MG63 (cell line): ENCODE measurements at places on chromosomes 2 and 18. TPM values are rescaled to one million over a fixed set of nuclear protein-coding genes. Genes with fewer than 3 reads are reported as not detected.

- DNase-seq, result no peak
Observed at GRCh38 chr2:186576614-186577013, 13.2 kb upstream of the ITGAV start.

- DNase-seq, result no peak
Observed at GRCh38 chr2:176581557-176582165, 312.4 kb downstream of the MTX2 start.

GRCh38 chr2:97654309-97654708 lies 8.4 kb downstream of the COX5B start:
- no peak for DNase-seq

Gene GKN2
- total RNA-seq, result not detected in 2 replicates

- no peak for DNase-seq
Observed at GRCh38 chr2:198595721-198596120, 791.3 kb downstream of the PLCL1 start.

- no peak for DNase-seq
Observed at GRCh38 chr2:218168016-218168415, 1.3 kb upstream of the CXCR1 start.

Gene IL1RL2
- total RNA-seq, result not detected in 2 replicates

GRCh38 chr2:233768076-233768475 lies 8.0 kb downstream of the UGT1A1 start:
- DNase-seq, result no peak

- no peak for DNase-seq
Observed at GRCh38 chr2:1683297-1683696, 61.0 kb downstream of the PXDN start.

DNA sequence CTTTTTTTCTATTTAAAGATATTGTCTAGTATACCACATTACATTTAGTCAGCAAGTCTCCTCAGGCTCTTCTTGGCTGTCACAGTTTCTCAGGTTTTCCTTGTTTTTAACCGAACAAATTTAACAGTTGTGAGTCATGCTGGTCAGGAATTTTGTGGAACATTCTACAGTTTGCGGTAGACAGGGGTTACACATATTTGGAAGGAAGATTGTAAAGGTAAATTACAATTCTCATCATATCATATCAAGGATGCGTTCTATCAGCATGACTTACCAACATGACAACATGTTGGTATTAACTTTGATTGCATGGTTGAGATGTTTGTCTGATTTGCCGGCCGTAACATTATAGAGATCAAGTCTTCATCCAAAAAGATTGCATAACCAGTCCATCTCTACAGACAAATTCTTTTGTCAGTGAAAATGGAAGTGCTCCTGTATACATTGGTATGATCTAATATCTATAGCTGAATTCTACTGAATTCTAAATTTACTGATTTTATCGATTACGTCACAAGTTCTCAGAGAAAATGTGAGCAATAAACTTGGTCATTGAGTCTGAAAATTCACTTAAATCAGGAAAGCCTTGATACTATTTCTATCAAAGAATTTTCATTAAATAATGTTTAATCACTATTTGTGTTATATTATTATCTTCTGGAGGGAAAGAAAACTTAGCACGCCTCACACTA lies 664.4 kb upstream of the SLC8A1 start:
- no peak for DNase-seq

- DNase-seq, result peak; percentile 85
Observed at GRCh38 chr2:190791347-190791975, 89.2 kb upstream of the GLS start.

Gene SKA1
- total RNA-seq, result 33.2 and 42.0 TPM in 2 replicates

Gene RAB6C
- not detected in 2 replicates for total RNA-seq

- DNase-seq, result no peak
Observed at GRCh38 chr2:42029639-42030199, 18.1 kb upstream of the PKDCC start.

DNA sequence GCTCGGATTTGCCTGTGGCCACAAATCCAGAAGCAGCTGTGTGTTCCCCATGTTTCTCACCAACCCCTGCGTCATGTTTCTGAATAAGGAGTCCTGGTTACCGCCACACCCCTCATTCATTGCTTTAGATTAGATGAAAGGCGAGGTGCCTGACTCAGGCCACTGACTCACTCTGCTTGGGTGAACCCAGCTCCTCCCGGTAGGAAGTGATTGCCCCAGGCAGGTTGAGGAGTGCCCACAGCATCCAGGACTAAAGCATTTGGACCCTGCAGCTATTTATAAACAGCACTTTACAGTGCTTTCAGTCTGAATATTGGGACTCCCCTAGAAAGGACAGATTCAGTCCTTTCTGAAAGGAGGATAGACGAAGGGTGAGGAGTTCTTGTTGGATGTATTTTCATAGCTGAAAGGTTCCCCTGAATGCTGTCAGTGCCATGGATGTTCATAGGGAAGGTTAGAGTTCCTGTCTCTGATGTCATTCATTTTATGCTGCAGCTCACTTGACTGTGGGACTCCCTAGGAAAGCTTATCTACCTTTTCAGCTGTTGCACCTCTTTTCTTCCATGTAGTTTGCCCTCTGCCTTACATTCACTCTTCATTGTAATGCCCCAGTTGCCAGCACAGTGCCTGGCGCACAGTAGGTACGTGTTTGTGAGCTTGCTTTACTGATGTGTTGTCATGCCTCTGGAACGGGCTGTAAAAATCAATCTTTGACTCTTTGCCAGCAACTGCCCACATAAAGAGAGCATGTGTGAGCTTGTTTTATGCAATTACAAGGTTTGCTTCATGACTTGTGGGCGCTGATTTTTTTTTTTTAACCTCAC lies 14.9 kb downstream of the ITGA6 start:
- peak; percentile 92 for DNase-seq

- DNase-seq, result no peak
Observed at GRCh38 chr2:23505218-23505983, 120.4 kb downstream of the KLHL29 start.

DNA sequence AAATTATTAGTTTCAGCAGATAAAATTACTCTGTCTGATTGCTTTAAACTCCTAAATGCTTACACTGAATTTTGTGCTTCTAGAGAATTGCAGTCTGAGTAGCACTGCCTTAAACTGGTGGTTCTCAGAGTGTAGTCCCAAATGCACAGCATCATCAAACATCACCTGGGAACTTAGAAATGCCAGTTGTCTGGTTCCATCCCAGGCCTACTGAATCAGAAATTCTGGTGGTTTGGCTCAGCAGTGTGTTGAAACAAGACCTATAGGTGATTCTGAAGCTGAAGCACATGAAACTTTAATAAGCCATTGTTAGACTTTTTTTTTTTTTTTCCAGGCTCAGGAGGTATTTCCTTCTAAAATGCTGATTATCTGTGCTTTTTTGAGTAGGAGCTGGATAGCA lies 22.0 kb downstream of the EPC2 start:
- no peak for DNase-seq

- no peak for DNase-seq
Observed at GRCh38 chr18:76886112-76886511, 63.8 kb downstream of the ZNF236 start.

GRCh38 chr2:23588106-23588505 lies 203.1 kb downstream of the KLHL29 start:
- DNase-seq, result no peak

DNA sequence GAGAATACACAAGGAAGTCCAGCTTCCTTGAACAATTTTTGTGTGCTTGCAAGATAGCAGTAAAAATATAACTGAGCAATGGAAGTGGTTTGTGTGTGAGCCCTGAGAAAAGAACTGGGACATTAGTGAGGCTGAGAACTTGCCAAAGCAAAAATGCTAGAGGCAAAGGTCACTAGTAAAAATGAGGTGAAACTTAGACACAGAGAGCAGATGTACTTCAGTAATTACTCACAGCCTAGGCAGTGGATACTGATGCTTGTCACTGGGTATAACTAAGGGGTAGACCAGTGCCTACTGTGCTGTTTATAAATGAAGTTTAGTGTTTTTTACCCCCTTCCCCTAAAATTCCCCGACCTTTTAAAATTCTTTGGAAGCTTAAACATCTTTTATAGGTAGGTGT lies 450.1 kb downstream of the LPIN1 start:
- no peak for DNase-seq

DNA sequence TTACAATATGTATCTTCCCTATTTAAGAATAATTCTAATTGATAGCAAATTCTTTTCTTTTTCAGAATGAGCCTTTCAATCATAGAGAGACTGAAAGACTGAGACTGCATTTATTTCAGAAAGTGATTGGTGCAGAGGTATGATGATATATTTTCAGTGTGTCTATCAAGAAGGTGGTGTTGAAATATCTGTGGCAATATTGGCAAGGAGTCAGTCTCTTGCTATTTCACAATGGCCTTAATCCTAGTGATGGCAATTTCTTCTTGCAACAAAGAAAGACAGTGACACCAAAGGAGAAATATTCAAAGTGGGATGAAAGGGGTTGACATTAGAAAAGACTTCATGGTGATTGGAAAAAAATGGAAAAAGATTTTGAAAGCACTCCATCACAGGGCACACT lies 21.7 kb upstream of the ZBTB14 start:
- DNase-seq, result no peak

Gene SPP2
- not detected in 2 replicates for total RNA-seq

GRCh38 chr2:19664646-19665045 lies 237.1 kb downstream of the TTC32 start:
- DNase-seq, result peak; percentile 13

Gene SLC30A3
- total RNA-seq, result not detected in 2 replicates

Gene RABL2A
- total RNA-seq, result 1.9 and 2.6 TPM in 2 replicates

- DNase-seq, result no peak
Observed at GRCh38 chr2:108418416-108418815, 30.6 kb upstream of the GCC2 start.

Gene NPHP1
- 2.5 and 10.9 TPM in 2 replicates for total RNA-seq

DNA sequence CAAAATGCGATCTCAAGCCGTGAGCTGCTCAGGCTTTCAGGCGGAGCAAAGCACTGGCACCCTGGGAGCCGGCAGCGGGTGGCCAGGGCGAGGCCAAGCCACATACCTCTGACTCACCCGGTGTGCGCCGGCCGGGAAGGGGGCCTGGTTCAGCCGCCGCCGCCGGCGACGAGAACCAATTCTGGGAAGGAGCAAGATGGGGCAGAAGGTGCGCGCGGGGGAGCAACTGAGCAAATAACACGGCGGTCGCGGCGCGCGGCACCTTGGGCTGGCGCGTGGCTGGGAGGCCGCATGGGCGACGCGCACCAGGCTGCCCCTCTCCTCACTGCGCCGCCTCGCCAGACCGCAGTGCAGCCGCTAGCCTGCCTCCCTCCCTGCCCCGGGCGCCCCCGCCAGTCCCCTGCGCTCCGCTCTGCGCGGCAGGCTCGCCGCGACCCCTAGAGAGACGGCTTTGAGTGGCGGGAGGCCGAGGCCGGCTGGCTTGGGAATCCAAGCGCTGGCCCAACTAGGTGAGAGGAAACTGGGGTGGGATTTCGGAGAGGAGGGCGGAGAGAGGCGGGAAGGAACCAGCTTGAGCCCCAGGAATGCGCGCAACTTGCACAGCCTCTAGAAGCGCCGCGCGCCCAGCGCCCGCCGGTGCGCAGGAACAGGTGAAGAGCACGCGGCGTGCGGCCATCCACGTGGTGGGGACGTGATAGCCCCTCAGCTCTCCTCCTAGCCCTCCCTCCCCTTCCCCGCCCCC lies 3.2 kb downstream of the NRP2 start:
- peak; percentile 84 for DNase-seq

Gene MCEE
- 13.0 and 23.9 TPM in 2 replicates for total RNA-seq

- DNase-seq, result no peak
Observed at GRCh38 chr18:54210463-54210862, 14.0 kb downstream of the MBD2 start.

Gene RFTN2
- total RNA-seq, result 0.07 TPM in 2 replicates

DNA sequence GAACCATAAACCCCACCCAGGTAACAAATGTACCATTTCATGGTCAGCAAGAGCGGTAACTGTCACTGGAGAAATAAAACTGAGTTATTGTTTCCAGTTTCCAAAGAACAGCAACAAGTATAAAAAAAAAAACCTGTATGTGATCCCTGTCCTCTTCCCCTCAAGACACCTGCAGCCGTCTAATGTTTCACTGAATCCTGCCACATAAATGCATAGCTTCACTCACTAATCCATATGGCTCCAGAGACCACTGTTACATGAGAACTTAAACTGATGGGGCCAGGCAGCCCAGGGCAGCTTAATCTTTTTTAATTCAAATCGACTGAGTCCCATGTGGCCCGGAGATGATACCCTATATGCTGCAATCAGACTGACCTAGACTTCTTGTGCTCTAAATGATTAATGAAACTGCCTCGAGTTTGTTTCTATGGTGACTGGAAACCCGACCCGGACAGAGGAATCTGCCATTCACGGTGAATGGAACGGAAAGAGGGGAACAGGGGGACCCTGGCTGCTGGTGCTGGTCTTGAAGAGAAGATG lies 60.9 kb upstream of the SIX2 start:
- no peak for DNase-seq

DNA sequence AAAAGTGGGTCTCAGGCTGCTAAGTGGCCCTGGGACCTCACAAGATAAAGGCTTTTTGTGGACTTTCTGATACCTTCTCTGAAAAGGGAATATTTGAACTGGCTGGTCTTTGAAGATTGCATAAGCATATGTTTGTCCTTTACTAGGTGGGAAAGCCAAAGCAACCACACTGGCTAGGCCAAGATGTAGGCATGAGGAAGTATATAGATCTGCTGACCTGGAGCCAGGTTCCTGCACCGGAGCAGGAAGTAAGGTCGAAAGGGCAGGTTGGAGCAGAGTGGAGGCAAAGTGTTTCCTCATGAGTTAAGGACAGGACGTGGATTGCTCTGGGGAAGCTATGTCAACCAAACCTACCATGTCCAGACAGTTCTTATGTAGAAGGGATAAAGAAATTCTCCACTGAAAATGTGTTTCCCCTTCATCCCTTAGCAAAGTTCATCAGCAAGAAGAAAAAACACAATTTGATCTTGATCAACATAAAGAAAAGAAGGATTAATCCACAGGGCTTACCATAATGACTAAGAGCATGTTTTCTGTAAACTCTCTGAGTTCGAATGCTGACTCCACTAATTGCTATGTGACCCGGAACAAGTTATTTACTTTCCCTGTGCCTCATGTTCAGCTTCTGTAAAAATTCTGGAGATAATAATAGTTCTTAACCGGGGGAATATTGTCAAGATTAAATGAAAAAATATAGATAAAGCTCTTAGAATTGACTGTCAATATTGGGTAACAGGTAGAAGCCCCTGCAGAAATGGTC lies 156.1 kb upstream of the SRD5A2 start:
- no peak for DNase-seq

DNA sequence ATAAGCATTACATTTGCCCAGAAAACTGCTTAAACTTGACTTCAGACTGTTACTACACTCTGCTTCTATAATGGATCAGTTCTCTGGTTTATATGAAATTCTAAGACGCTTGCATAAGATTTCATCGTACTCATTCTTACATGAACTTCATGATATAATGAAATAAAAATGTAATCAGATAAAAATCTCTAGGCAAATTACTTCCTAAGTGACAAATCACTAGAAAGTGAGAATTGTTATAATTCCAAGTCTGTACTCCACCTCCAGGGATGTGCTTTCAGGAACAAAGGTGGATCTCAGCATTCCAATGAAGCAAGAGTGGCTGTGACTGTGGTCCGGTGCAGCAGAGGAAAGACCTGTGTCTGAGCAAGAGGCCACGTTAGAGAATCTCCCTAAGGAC lies 226.2 kb downstream of the PIEZO2 start:
- DNase-seq, result no peak

Gene OSBPL6
- 2.1 and 3.3 TPM in 2 replicates for total RNA-seq

- DNase-seq, result no peak
Observed at GRCh38 chr18:23406271-23406787, 46.8 kb upstream of the RIOK3 start.

Gene DGUOK
- total RNA-seq, result 28.4 and 51.8 TPM in 2 replicates

GRCh38 chr2:152099367-152100050 lies 665 bp upstream of the CACNB4 start:
- no peak for DNase-seq
